ENCODE measurements at places on chromosomes 1 and 21.

DNA sequence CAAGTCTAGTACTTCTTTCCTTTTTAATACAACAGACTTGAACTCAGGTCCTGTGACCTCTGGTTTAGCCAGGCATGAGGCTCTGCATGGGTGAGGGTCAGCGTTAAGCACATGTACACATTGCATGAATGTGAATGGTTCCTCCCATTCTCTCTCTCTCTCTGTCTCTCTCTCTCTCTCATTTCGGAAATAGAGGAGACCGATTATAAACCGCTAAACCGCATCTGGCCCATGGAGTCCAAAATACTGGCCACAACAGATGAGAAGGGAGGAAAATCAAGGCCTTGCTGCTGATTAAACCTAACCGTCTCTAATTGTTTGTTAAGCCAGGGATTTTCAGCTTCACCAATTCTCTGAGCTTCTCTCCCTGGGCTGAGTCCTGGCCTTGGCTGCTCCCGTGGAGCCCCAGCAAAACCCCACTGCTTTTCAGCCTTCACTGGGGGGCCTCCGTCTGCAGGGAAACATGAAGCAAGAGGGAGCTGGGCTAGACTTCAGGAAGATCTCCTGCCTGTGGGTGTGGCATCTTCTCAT is 6.6 kb downstream of the RSPO1 start:
- no peak for DNase-seq

DNA sequence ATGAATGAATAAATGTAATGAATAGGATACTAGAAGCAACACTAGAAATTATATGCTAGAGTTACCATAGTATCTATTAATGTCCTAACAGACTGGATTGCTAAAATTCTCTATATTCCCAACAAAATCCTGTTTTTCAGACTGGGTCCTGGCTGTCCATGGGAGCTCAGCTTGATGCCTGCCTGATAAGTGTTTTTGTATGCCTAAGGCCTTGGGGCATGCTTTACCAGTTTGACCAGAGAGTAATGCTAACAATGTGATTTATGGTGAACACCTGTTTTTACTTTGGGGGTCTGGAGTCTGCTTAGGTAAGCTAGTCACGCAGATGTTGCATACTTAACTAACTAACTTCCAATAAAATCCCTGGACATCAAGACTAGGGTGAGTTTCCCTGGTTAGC is 318.8 kb upstream of the DEPDC1 start:
- no peak for DNase-seq

- no peak for DNase-seq
Observed at GRCh38 chr1:36083635-36084496, at the start of gene TEKT2. Gene TEKT2 (plus strand): TSS chr1:36084094. CDS start chr1:36084922, 828 bp downstream.

- DNase-seq, result no peak
Observed at GRCh38 chr1:34781071-34781843, at the start of gene GJB3. Gene GJB3 (plus strand): TSS chr1:34781214. CDS start chr1:34784763, 3,549 bp downstream.

GRCh38 chr1:30323841-30324240 is 399.5 kb downstream of the MATN1 start:
- no peak for DNase-seq

DNA sequence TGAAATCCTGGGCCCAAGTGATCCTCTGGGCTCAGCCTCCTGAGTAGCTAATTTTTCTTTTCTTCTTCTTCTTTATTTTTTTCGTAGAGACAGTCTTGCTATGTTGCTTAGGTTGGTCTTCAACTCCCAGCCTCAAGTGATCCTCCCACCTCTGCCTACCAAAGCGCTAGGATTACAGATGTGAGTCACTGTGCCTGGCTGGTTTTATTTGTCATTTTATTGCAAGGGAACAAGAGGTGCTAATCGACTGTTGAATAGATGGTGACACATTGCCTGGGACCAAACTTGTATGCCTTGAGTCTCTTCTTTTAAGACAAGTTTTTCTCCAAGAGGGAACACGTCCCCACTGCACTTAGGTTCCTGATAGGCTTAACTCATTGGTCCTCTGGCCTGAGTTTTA is 20.0 kb upstream of the KLHDC8A start:
- no peak for DNase-seq

DNA sequence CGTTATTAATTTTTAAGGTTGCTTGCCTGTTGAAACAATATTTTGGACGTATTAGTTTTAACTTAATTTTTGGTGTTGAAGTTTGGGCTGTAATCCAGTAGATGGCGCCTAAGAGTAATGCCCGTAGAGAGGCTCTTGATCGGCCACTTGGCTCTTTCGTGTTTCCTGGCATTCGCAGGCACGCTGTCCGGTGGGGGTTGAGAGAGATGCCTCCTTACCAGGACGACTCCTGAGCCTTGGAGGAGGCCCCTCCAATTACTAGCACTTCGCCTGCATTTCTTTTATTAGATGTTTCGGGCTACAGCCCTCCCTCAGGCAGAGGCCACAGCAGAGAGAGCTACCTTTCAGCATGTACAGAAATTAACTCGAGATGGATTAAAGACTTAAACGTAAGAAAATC is 12.0 kb downstream of the OR2M4 start:
- no peak for DNase-seq

DNA sequence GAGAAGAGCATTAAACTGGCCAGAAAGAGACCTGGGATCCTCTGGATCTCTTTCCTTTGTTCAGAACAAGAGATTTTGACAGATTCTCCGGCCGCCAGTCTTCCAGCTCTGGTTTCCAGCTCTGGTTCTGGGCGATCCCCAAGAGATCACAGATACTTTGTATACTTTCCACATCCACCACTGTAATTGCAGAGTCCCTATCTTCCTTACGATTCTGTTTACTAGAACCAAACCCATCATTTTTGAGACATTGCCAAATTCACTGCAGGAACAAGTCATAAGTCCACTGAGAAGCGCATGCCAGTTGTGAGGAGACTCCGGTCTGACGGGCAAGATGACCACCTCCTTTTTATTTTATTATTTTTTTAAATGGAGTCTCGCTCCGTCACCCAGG is 505.2 kb downstream of the SMYD3 start:
- no peak for DNase-seq

DNA sequence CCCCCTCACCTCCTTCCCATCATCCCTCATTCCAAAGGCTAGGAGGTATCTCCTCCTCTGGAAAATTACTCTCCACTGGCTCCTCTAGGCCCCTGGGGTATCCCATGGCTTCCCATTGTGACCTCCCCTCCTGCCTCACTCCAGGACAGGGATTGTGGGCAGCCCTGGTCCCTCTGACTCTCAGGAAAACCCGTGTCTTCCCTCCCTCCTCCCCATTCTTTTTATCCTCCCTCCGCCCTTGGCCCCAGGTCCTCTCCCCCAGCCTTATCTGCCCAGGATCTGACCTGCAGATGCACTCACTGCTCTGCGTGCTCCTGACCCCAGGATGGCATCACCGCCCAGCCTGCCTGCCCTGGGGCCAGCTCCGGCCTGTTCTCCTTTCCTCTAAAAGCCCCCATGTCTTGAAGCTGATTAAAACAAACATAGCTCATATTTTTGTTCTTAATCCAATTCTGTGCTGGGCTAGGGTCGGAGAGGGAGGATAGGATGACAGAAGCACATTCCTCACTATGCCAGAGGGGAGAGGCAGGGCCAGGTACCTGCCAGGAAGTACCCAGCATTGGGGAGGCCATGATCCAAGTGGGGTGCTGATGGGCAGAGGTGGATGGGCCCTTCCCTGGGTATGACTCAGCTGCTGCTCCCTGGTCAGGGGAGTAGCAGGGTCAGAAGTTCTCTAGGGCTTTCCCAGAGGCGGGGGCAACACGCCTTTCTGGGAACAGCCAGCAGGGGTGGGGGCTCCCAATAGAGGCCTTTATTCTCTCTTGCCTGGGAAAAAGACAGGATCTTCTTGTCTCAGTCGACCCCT is 13.8 kb upstream of the UBL4B start:
- no peak for DNase-seq

GRCh38 chr1:2879026-2879425 is 77.5 kb upstream of the TTC34 start:
- no peak for DNase-seq

- no peak for DNase-seq
Observed at GRCh38 chr1:35714921-35715567, 3.6 kb downstream of the C1orf216 start.

GRCh38 chr1:200257235-200257634 is 152.6 kb downstream of the ZNF281 start:
- DNase-seq, result no peak

DNA sequence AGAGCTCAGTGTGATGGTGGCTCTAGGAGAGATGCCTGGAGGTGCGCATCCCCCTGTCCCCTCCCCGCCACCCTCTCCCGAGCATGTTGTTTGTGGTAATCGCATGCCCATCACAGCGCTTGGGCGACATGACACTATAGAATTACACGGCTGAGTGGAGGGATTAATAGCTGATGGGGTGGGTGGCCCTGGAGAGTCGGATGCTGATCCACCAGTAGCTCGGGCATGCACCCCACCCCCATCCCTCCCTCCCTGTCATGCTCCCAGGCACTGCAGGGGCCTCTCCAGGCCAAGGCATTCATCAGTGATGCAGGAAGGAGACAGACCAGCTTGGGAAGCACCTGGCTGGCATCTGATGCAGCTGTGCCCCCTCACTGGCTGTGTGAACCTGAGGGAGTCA is 159.0 kb upstream of the IGSF21 start:
- no peak for DNase-seq

All from stimulated activated naive CD4-positive, alpha-beta T cell treated with Interleukin-2 at 50 U/mL for 16 hours (primary cell).